AG04450 (cell line): ENCODE measurements at places on chromosomes 2 and 18. TPM values are rescaled to one million over a fixed set of nuclear protein-coding genes. Genes with fewer than 3 reads are reported as not detected.

Gene SLC11A1
- 0.04 TPM in 1 of 2 replicates, not detected in the other for polyA plus RNA-seq

Gene SIX3
- polyA plus RNA-seq, result not detected in 2 replicates

Gene AQP4
- not detected in 2 replicates for polyA plus RNA-seq

Gene CHRND
- not detected in 2 replicates for polyA plus RNA-seq

Gene IKZF2
- 5.6 and 7.1 TPM in 2 replicates for polyA plus RNA-seq

Gene FAM237A
- polyA plus RNA-seq, result not detected in 2 replicates

Gene IL1A
- polyA plus RNA-seq, result 0.51 and 0.55 TPM in 2 replicates

Gene EMILIN1
- polyA plus RNA-seq, result 68.3 and 96.0 TPM in 2 replicates

Gene SERPINB3
- not detected in 2 replicates for polyA plus RNA-seq

Gene CCDC74A
- 4.0 and 5.2 TPM in 2 replicates for polyA plus RNA-seq

Gene PTPRM
- 81.1 and 81.5 TPM in 2 replicates for polyA plus RNA-seq

Gene CAPN14
- polyA plus RNA-seq, result 0.09 TPM in 2 replicates
